Activated T-cell treated with anti-CD3 and anti-CD28 coated beads, Interleukin-2, amount 50 U/mL, for 48 hours (primary cell): ENCODE measurements at places on chromosomes 6 and 20.
A peak's percentile ranks its signal among the peaks of the same experiment; 100 is the strongest.

GRCh38 chr20:58511364-58511763, 3.8 kb downstream of the APCDD1L start:
- no peak for DNase-seq

DNA sequence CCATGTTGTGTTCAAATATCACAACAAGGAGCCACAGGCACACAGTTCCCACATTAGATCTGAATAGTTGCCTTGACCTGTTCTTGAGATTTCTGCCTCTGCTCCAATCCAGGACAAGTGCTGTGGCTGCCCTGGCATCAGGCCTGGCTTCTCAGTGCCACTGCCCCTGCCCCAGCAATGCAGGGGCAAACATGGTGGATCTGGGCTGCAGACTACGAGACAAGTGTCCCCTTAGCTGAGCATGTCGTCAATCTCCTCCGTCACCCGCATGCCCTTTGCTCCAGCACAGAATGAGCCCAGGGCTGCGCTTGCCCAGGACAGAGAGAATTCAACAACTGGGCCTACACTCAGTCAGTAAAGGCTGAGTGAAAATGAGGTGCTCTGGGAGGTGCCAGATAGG, 201.6 kb downstream of the SYNDIG1 start:
- DNase-seq, result no peak

DNA sequence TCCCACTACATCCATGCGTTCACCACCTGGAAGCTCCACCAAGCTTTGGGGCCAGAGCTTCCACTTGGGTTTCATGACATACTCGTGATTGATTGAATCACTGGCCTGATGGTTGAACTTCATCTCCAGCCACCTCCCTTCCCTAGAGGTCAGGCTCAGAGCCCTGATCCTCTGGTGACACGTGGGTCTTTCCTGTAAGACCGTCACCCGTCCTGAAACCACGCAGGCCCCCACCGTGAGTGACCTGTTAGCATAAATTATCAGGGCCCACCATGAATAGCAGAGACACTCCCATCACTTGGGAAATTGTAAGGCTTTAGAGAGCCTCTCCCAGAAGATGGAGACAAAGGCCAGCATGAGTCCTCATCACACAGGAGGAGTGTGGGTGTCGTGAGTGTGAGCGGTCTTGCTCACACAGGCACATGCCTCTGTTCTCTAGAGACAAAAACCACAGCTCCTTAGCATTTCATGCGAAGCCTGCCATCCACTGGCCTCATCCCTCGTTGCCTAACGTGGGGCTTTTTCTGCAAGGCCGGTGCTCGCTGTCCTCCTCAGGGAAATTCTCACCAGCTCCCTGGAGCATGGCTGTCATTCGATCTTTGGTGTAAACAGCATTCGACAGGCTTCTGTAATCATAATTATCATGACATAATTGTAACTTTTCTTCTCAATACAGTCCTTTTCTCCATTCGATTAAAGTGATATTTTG, 65.1 kb upstream of the DUSP22 start:
- DNase-seq, result peak; percentile 55

GRCh38 chr6:151627689-151628444, 134.1 kb downstream of the CCDC170 start:
- no peak for DNase-seq
